Placental epithelial cell (primary cell): ENCODE measurements at places on chromosomes 6 and 20. TPM values are rescaled to one million over a fixed set of nuclear protein-coding genes. Genes with fewer than 3 reads are reported as not detected.

Gene TREM1
- not detected in 2 replicates for total RNA-seq

Gene CHRNA4
- total RNA-seq: not detected in 2 replicates

Gene RHAG
- not detected in 2 replicates for total RNA-seq

Gene ALDH5A1
- 0.39 and 1.3 TPM in 2 replicates for total RNA-seq

Gene NRSN2
- total RNA-seq: 26.3 and 32.2 TPM in 2 replicates

Gene SIRPD
- total RNA-seq: not detected in 2 replicates
